ENCODE measurements at places on chromosomes 1 and 21.

GRCh38 chr21:19914028-19914427, 1084.2 kb upstream of the NCAM2 start:
- no peak for DNase-seq

GRCh38 chr1:15957221-15958095, 18.4 kb downstream of the ZBTB17 start:
- no peak for DNase-seq

DNA sequence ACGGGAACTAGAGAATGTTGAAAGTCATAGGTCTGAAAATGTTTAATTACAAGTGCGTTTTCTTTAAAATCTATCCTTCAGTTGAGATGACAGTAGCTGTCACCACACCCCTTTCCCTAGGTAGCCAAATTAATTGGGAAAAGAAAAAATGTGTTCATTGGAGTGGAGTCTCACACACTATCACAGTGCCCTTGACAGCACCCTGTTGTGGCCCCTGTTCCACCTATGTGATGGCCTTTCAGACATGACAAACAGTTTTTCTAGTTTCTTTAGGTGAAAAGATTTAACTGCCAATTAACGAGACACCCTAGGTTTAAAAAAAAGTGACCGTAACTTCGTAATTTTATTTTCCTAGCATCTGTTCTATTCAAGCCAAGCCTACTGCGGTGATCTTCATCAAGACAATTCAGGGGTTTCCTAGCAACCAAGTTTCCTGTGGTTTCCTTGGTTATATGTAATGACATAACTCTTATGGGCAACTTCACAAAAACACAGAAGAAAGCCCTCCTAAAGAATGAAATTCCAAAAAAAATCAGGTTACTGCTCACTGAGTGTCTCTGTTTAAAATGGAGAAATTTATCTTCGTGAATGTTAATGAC, 298.3 kb downstream of the PDE4B start:
- no peak for DNase-seq

GRCh38 chr1:31944205-31945089, 6.3 kb upstream of the PTP4A2 start:
- no peak for DNase-seq

GRCh38 chr1:112881742-112882127, 74.3 kb downstream of the SLC16A1 start:
- DNase-seq: no peak

GRCh38 chr1:235597867-235598553, 51.6 kb downstream of the GNG4 start:
- DNase-seq: no peak

GRCh38 chr1:54485416-54485815, 62.6 kb upstream of the ACOT11 start:
- DNase-seq: no peak
